Activated naive CD8-positive, alpha-beta T cell treated with anti-CD3 and anti-CD28 coated beads for 36 hours (primary cell): ENCODE measurements at places on chromosomes 7 and 10.
A peak's percentile ranks its signal among the peaks of the same experiment; 100 is the strongest.

- no peak for DNase-seq
Measured at GRCh38 chr7:74429153-74429747, 24.5 kb upstream of the GTF2IRD1 start.

- no peak for DNase-seq
Measured at GRCh38 chr7:39460486-39460885, 105.7 kb upstream of the YAE1 start.

- DNase-seq, result peak; percentile 72
Measured at GRCh38 chr10:101829561-101830315, 11.5 kb upstream of the OGA start.

- no peak for DNase-seq
Measured at GRCh38 chr7:69245646-69246045, 352.6 kb upstream of the AUTS2 start.

GRCh38 chr10:111108441-111108840 is 31.6 kb downstream of the ADRA2A start:
- no peak for DNase-seq

- no peak for DNase-seq
Measured at GRCh38 chr10:75502838-75503237, 71.4 kb downstream of the LRMDA start.
